ENCODE measurements at places on chromosomes 7 and 10.

- no peak for DNase-seq
Observed at GRCh38 chr7:26930201-26930600, 65.8 kb upstream of the SKAP2 start.

- no peak for DNase-seq
Observed at GRCh38 chr7:131511071-131511470, 45.4 kb downstream of the PODXL start.

- DNase-seq, result no peak
Observed at GRCh38 chr7:132424821-132425724, 151.2 kb downstream of the PLXNA4 start.

DNA sequence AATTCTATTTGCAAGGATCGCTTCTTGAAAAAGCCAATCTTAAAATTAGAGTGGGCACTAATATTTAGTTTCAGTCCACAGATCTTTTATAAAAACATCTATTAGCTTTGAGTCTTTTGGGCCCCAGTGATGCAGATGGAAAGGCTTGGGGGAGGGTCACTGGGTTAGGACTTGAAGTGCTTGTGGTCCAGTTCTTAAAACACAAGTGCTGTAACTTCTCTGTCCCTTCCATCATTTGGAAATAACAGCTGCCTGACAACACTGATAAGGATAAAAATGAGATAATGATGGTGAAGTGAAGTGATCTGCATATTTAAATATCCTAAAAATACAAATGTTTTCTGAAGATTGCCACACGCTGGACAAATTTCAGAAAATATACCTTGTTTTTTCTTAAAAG lies 37.1 kb upstream of the ZRANB1 start:
- DNase-seq, result no peak

DNA sequence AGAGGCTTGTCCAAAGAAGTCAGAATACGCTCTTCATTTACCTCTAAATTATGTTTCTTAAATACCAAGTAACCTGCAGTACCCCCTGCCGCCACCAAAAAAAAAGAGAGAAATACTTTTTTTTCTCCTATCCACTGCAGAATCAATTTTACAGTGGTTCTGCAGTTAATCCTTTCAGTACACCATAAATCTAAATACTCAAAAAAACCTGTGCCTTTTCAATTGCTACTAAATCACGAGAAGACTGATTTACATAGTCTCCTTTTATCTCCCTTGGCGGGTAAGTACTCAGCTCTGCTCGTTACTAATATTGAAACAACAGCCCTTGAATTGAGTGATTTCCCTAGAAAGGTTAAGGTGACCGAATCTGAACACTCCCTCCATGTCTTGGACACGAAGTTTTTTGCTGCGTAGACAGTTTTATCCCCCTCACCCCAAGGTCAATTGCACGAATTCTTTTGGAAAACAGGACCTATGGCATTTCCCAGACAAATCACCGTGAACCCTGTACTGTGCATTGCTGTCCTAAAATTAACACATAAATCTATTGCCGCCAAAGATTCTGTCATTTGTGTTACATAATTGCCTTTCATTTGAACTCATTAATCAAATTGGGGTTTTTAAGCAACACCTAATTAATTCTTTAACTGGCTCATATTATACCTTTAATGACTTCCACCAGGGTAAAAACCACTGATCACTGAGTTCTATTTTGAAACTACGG lies 512 bp upstream of the VIM start:
- no peak for DNase-seq

- no peak for DNase-seq
Observed at GRCh38 chr7:108193594-108194498, 63.7 kb upstream of the LAMB4 start.

GRCh38 chr7:43619213-43620012 lies 36.5 kb downstream of the STK17A start:
- no peak for DNase-seq

DNA sequence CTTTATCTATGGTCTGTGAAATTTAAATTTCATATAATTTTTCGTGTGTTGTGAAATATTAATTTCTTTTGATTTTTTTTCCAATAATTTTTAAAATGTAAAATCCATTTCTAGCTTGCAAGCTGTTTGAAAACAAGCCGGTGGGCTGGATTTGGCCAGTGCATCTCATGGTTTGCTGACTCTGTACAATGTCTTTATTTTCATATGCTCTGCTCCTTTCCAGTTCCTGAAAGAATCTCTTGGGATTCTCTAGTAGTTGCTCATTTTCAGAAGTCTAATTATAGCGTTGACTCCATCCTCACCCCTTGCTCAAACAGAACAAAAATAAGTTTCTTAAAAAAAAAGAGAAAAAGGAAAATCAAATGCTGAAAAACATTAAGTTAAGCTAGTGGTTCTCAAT lies 21.4 kb downstream of the UBN2 start:
- DNase-seq, result no peak

GRCh38 chr10:55203319-55203718 lies 402.3 kb upstream of the PCDH15 start:
- no peak for DNase-seq

- no peak for DNase-seq
Observed at GRCh38 chr10:60388709-60389301, 870 bp downstream of the ANK3 start.

DNA sequence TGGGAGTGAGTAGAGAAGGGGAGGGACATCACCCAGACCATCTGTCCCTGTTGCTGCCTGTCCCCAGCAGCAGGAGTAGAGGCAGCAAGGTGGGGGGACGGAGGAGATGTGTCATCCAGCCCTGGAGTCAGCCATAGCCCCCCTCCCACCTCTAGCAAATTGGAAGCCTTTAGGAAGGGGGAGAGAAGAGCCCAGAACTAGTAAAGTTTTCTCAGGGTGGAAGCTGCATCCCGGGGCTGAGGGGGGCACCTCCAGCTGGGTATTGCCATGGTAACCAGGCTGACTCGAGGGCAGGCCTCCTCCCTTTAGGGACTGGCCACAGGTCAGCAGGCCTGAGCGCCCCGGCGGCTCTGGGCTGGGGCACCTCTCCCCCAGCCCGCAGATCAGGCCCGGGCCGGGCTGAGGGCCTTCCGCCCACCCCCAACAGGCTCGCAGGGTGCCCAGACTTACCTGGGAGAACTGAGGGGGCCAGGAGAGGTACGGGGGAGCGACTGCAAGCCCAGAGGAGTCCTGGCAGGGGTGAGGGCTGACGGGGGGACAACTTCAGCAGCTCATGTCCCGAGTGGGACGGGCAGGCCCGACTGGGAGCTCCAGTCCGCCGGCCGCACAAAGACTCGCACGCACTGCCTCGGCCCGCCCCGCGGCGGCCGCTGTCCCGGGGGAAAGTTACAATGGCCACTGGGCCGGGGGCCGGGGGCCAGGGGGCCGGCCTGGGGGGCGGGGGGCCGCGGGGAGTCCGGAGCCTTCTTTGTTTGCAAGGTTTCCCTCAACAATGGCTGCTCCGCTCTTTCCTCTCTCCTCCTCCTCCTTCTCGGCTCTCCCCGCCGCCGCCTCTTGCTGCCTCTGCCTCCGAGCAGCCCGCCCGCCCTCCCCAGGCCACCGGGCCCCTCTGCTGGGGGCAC lies 6.0 kb downstream of the LDB1 start:
- DNase-seq, result no peak

GRCh38 chr10:96846395-96846794 lies 14.3 kb downstream of the LCOR start:
- DNase-seq, result no peak

GRCh38 chr10:57222129-57222528 lies 861.1 kb upstream of the ZWINT start:
- no peak for DNase-seq

DNA sequence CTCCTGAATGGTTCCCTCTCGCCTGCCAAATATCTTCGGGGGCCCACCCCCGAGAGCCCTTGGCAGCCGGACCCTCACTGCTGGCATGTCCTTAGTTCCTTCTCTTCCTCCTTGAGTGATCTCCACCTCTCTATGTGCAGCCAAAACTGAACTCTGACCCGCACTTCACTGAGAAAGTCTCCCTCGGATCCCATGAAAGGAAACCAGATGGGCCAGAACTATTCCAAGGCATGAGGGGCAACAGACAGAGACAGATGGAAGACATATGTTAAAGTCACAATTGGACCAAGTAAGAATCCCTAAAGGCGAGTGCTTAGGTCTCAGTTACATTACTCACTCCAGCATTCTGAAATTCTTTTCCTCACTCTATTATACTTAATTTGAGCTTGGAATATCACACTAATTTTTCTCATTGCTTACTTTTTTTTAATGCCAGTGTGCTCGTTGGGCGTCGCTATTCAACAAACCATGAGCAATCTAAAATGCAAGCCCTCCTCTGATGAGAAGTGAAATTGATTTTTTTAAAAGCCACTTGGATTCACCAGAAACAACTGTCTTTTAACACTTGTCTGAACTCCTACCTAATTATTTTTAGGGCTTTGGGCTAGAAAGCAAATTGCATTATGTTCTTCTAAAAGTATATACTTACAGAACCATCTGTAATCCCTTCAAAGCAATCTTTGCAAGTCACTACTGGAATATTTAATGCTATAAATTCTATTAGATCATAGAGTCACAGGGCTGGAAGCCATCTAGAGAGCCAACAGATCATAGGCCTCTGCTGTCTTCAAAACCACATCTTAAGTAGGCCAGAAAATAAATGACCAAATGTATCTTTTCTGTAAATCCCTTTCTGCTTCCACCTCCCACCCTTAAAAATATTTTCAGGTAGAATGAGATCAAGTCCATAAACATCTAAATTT lies 43.3 kb upstream of the EZH2 start:
- no peak for DNase-seq

- DNase-seq, result no peak
Observed at GRCh38 chr10:110147961-110148360, 59.4 kb upstream of the MXI1 start.

GRCh38 chr7:101932083-101932482 lies 114.7 kb downstream of the CUX1 start:
- DNase-seq, result no peak

- no peak for DNase-seq
Observed at GRCh38 chr10:133083422-133084100, 4.2 kb upstream of the ADGRA1 start.

- DNase-seq, result no peak
Observed at GRCh38 chr10:94183666-94184264, 179.0 kb downstream of the NOC3L start.

- DNase-seq, result no peak
Observed at GRCh38 chr7:74228951-74229900, 19.4 kb downstream of the LAT2 start.

GRCh38 chr7:11923376-11923930 lies 91.5 kb upstream of the THSD7A start:
- DNase-seq, result no peak

GRCh38 chr10:116241085-116241484 lies 31.9 kb downstream of the GFRA1 start:
- no peak for DNase-seq

DNA sequence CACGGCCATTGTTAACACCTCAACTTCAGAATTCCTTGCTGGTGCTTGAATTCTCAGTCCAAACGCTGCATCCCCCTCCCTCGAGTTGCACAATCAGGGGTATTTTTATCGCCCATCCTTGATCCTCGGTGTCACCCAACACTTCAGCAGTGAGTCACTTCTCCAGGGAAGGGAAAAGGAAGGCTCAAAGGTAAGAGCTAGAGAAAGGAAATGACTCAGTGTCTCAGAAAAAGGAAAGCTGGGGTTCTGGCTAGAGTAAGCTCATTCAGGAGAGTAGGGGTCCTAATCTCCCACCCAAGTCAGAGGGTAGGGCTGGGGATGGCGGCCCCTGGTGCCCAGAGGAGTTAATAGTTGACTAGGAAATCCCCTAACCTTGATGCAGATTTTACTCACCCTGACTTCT lies 39.8 kb upstream of the TRIM8 start:
- no peak for DNase-seq

DNA sequence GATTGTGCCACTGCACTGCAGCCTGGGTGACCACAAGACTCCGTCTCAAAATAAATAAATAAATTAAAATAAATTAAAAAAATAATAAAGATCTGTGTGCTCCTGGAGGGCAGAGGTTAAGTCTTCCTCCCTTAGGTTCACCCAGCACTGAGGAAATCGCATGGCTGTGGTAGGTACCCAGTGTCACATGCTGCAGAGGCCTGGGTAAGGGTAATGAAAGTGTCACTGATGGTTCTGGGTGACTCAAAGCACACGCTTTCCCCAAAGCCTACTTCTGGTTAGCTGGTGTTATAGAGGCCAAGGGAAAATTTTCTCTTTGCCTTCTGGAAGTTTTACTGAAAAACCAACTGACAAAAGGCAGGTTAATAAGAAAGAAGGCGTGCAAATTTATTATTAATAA lies 88.8 kb upstream of the ITGB1 start:
- no peak for DNase-seq

GRCh38 chr10:102083541-102083940 lies 18.4 kb downstream of the HPS6 start:
- no peak for DNase-seq

DNA sequence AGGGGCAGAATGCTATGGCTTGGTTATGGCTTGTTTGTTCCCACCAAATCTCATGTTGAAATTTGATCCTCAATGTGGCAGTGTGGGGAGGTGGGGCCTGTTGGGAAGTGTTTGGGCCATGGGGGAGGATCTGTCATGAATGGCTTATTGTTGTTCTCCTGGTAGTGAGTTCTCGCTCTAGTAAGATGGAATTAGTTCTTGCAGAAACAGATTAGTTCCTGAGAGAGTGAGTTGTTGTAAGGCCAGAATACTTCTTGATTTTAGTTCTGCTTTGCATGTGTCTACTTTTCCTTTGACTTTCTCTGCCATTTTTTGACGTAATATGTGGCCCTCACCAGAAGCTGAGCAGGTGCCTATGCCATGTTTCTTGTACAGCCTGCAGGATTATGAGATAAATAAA lies 188.2 kb downstream of the KIF20B start:
- DNase-seq, result no peak

DNA sequence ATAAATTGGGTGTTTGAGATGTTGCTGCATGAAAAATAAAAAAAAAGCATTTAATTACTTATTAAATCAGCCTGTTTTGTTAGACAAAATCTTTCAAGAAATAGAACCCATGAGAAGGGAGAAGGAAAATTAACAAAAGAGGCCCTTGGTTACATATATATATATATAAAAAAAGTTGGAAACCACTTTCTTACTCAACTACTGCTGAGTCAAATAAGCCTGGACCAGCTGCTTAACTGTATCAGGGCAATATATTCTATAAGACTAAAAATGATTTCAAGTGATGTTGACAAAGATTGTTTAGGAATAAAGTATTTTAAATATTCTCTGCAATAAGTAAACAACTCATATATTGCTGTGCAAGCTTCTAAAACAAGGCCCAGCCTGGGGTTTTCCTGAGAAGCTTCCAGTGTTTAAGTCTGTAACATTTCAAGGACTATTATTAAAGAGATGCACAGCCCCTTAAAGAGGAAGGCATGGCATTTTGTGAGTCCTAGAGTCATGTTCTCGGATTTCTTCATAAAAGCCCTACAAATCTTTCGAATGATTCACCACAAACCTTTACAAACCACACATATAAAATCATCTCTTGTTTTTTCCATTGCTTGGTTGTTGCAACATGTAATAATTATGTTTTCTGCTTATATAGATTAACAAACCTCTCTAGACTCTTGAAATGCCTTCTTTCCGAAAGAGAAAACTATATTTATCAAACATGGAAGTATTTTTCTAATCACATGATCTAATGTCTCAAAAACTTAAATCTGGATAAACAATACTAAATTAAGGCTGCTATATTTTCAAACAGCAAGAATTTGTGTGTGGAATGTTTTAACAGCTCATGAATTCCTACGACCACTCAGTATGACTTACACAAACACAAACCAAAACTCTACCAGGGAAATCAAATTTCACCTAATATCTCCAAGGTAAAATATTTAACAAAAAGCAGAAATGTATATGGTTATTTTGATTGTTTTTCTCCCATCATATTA lies 14.3 kb downstream of the JAZF1 start:
- no peak for DNase-seq

Measured in GM18507 (cell line).